Stimulated activated CD4-positive, alpha-beta T cell treated with anti-CD3 and anti-CD28 coated beads, Interleukin-1b, Interleukin-23, amount 100 ng/mL, for 1 hour (primary cell): ENCODE measurements at places on chromosomes 4 and X.

- no peak for DNase-seq
Measured at GRCh38 chr4:148238811-148239493, 203.3 kb downstream of the NR3C2 start.

GRCh38 chr4:1509366-1509765, 103.1 kb upstream of the NKX1-1 start:
- no peak for DNase-seq

DNA sequence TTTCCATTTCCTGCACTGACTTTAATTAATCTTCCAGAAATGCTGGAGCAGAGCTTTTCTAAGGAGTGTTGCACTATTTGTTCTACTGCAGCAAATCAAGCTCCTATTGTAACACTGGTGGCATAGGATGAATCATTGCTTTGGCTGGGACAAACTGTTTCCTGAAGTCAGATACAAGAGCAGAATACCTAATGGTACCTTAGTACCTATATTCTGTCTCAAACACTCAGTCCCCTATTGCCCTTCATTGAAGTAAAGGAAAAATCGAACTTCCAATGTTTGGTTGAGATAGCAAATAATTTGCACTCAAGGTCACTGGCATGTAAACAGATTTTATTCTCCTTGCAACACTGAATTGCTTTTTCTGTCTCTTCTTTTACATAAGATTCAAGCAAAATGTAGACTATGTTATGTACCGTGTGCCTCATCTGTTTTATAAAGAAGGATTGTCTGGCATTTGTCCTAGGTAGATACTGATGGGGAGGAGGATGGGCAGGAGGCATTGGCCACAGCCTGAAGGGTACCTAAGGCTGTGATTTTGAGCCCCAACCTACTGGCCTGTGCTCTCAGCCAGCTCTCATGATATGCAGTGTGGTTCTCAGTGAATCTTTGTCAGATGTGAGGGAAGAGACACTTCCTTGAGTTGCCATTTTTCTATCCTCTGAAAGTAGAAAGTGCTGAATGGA, 141.6 kb downstream of the AASDH start:
- no peak for DNase-seq

- DNase-seq = no peak
Measured at GRCh38 chr4:58191109-58191508, 1080.9 kb upstream of the IGFBP7 start.

DNA sequence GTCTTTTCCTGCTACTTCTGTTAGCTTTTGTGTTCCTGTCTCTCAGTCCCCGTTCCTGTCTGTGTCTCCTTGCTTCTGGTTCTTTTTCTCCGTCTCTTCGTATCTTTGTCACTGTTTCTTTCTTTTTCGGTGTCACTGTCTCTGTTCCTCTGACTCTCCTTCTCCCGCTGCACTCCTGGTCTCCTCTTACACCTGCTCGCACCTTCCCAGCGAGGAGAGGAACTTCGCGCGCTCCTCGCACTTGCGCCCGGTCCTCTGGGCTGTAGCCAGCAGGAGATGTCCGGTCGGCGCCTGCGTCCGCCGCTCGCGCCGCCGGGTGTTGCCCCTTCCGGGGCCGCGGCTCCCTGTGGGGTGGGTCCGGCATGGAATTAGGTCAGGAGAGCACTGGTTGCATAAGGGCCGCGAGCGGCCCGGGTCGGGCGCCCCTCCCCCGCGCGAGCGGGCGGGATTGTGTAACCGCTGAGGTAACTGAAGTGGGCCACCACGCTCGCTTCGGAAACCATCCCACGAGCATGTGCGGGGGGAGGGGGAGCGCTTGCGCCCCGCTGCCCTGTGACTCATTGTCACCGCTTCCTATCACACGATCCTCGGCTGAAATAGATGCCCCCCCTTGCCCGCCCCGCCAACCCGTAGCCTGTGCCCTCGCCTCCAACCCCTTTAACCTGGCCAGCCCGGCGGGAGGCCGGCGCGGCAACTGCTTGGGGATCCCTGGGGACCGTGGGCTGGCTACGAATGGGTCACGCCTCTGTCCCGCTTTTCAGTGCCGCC, 1.6 kb downstream of the LONRF3 start:
- DNase-seq = no peak

DNA sequence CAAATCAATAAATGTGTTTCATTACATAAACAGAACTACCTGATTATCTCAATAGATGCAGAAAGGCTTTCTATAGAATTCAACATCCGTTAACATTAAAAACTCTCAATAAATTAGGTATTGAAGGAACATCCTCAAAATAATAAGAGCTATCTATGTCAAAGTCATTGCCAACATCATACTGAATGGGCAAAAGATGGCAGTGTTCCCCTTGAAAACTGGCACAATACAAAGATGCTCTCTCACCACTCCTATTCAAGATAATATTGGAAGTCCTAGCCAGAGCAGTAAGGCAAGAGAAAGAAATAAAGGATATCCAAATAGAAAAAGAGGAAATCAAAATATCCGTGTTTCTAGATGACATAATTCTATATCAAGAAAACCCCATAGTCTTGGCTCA, 466.4 kb downstream of the MAGEE1 start:
- DNase-seq = no peak

GRCh38 chrX:153868576-153869472, 17.1 kb downstream of the L1CAM start:
- no peak for DNase-seq

- no peak for DNase-seq
Measured at GRCh38 chr4:156442912-156443311, 489.2 kb upstream of the CTSO start.

- DNase-seq = no peak
Measured at GRCh38 chr4:95248720-95249425, 299.9 kb downstream of the UNC5C start.

GRCh38 chrX:18582910-18583493, 88.9 kb downstream of the RS1 start:
- no peak for DNase-seq

- DNase-seq = no peak
Measured at GRCh38 chrX:140672840-140673731, 36.5 kb upstream of the LINC00632 start.

- no peak for DNase-seq
Measured at GRCh38 chr4:132614682-132615081, 534.4 kb upstream of the PCDH10 start.

- no peak for DNase-seq
Measured at GRCh38 chrX:19720661-19721060, 166.7 kb downstream of the SH3KBP1 start.

DNA sequence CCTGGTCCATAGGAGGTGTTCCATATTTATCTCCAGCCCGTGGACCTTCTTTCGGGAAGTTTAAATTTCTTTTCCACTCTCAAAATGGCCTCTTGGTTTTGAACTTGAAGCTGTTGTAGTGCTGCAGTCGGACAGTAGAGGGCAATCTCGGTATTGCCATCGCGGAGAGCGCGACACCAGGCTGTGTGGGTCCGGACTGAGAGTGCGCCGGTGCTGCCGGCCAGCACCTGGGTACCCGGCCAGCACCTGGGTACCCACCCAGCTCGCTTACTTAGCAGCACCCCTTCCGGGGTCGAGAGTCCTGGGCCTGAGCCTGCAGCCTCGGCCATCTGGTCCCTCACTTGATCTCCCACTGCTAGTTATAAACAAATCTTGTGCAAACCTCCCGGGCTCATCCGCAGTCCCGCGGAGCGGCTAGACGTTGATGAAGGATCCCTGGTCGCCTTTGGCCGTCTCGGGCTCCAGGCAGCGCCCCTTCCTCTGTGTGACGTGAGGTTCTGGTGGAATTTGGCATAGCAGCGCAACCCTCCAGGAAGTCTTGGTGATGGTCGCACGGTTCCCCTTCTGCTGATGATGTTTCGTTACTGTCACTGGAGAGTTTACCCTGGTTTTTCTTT, 18.0 kb downstream of the FAM9A start:
- DNase-seq = peak; percentile 15

GRCh38 chr4:10101671-10102473, 14.7 kb downstream of the WDR1 start:
- DNase-seq = no peak

DNA sequence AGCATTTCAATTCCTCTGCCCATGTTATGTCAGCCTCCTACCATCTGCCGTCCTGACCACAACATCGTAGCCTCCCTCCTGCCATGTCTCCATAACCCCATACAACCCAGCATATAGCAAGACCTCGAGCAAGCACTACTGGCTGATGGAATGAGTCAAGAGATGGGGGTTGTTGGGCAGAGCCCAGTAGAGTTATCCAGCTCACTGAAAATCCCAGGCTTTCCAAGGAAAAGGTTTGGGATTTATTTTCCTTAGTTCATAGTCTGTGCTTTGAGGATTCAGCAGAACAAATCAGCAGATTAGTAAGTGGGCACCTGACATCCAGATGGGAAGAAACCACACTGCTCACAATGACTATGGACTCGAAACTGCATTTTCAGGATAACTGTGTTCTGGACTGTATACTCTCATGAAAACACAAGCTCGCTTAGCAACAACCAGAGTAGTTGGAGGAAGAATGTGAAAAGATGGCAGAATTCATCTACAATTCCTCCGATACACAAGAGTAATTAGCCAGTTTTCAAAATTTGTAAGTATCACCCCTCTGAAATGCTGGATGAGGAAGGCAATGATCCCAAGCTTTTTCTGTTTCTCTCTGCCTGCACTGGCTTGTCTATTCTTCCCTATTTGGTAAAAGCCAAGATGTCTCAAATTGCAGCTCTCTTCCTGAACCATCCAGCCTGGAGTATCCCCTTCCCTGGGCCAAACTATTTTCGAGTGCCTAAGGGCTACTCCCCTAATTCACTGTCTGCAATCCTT, 186.2 kb upstream of the TBL1X start:
- DNase-seq = no peak

GRCh38 chr4:133355633-133356032, 206.5 kb downstream of the PCDH10 start:
- DNase-seq = no peak

DNA sequence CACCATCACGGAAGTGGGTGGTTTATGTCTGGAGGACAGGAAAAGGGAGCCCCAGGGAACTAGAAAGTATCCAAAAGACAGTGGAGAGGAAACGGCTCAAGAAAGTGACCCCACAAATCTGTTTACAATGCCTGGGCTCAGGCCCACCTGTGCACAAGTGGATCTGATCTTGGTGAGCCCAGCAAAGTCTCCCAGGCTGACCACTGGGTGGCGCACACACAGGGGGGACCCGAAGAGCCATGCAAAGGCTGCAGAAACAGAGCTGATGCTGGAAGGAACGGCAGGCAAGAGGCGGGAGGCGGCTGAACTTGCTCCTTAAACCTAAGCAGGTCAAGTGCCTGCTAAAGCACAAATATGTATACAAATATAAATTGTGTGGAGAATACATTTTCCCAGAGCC, 9.6 kb downstream of the HAUS7 start:
- DNase-seq = no peak

GRCh38 chr4:75513526-75514130, 575 bp downstream of the RCHY1 start:
- no peak for DNase-seq

GRCh38 chr4:138938366-138938690, 77.3 kb upstream of the NOCT start:
- DNase-seq = no peak

- no peak for DNase-seq
Measured at GRCh38 chr4:169167957-169168858, 102.5 kb downstream of the SH3RF1 start.

DNA sequence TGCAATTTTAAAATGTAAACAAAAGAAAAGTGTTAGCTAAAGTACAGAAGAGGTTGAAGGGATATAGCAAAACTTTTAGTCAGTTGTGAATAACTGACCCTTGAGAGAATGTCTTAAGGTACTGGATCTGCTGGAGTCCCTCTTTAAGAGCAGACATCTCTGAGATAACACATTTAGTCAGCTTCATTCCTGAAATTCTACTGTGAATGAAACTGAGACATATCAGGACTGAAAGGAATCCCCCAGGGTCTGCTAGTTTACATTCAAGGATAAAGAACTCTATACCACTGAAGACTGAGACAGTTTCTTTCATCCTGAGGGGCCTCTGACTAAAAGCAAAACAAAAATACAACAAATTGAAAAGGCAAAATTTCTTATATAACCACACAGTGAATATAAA, 54.4 kb downstream of the PGRMC1 start:
- DNase-seq = no peak

GRCh38 chr4:121242188-121242750, 78.1 kb upstream of the TNIP3 start:
- no peak for DNase-seq

DNA sequence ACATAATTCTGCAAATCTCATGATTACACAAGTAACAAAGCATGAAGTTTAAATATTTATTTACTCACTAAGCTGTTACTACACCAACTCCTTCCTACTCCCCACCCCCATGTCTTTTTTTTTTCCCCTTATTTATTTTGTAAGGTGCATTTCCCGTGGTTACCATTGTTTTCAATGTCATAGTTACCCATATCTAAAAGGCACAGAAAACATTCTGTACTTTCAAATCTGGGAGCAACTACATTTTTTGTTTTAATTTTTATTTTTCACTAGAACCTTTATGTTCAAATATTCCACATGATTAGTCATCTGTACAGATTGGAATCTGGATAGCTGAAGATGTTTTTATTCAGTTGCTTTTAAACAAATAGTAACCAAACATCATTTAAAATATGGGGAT, 62.8 kb downstream of the PPP3CA start:
- no peak for DNase-seq

DNA sequence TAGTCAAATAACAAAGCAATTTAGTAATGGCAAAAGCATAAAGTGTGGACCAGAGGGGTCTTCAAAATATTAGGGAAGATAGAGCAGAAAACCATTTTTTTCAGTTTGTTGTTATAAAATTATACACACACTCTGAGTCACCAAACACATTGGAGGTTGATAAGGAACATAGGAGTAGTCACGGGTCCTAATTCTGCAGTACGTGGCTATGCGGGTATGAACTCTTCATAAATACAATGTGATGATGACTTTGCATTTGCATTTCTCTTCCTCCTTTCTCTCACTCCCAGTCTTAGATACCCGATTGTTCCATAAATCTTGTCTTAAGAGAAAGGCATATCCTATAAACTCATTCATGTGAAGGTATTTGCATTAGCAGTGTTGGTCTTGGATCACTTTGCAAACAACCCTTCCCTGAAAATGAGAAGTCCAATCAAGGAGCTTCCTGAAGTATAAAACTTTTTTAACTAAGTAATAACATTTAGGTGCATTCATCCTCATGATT, 223.6 kb downstream of the PALLD start:
- DNase-seq = no peak
